NT2/D1 (cell line): ENCODE measurements at places on chromosomes 1 and 21.

DNA sequence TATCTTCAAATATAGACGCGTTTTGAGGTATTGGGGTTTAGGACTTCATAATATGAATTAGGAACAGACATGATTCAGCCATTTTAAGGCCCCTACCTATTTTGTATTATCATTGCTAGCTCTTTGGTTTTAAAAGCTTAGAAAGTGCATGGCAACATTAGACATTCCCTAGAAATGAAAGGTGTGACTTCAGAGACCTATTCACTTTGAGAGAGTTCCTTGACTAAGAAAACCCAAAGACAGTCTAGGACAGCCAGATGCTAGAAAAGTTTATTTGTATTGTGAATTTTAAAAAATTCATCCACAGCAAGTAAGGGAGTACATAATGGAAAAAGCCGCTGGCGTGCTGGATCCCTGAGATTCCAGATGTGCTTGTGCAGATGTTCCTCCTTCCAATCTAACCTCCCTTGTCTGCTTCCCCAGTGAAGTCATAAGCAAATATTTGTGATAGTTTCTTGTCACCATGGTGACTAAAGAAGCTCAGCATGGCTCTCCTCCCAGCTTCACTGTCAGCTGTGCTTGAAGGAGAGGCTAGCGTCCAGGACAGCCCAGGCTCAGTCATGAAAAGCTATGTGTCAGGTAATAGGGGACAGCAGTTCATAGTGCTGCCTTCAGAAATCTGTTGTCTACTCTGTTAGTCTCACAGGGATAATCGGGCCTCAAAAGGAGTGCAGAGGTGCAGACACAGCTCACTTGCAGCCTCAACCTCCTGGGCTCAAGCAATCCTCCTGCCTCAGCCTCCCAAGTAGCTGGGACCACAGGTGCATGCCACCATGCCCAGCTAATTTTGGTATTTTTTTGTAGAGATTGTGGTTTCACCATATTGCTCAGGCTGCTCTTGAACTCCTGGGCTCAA is 34.8 kb downstream of the KPNA6 start:
- DNase-seq = no peak

DNA sequence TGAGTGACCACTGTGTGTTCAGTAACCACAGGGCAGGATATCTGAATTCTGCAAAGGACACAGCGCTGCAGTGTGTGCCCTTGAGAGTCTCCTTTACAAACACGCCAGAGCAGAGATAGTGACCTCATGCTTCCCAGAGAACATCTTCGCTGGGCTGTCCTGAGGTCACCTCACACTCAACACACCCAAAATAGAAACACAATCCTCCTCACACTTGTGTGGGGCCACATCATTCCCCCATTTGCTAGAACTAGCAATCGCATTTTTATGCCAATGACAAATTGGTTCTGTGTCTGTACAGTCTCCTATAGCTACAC is 140.1 kb upstream of the NRIP1 start:
- no peak for DNase-seq

DNA sequence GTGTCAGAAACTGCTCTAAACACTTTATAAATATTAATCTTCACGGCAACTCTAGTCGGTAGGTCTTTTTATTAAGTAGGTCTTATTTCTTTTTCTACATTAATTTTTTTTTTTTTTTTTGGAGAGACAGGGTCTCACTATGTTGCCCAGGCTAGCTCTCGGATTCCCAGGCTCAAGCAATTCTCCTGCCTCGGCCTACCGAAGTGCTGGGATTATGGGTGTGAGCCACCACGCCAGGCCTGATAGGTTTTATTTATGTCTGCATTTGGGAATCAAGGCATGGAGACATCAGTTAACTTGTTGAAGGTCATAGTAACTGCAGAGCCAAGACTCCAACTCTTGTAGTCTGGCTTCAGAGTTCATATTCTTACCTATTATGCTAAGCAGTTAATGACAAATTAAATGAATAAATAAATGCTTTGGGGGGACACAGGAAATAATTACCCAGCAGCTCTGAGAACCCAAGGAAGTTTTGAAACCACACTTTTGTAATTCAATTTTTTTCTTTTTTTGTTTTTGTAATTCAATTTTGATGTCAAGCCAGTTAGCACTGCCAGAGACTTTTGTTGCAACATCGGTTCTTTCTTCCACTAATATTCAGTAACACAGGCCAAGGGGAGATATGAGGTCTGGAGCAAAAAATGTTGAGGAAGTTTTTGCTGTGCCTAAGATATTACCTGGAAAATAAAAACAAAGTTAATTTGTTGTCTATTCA is 9.4 kb upstream of the UAP1 start:
- no peak for DNase-seq

DNA sequence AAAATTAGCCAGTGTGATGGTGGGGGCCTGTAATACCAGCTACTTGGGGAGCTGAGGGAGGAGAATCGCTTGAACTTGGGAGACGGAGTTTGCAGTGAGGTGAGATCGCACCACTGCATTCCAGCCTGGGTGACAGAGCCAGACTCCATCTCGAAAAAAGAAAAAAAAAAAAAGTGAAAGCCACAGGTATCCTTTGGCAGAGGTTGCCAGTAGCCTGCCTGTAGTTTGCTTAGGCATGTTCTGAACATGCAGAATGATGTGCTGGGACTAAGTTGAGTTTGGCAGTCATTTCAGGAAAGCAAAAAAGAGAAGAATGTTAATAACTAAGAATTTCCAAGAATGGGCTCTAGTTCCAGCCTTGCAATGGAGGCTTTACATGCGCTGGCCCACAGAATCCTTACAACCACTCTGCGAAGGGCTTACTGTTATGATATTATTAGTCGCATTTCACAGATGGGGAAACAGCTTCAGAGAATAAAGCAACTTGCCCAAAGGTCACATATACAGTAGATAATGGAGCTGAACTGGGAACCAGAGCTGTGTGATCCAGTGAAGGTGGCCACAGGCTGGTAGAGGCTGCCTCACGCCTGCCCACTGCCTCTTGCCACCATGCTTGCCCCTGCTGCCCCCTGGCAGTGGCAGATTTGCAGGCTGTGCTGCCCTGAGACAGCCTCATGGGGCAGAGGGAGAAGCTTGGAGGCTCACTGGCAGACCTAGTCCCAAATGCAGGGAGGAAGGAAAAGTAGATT is 66.5 kb upstream of the LYST start:
- no peak for DNase-seq

GRCh38 chr1:44354268-44354839 is 703 bp downstream of the ERI3 start:
- no peak for DNase-seq

- DNase-seq = no peak
These were observed 15.9 kb upstream of the SLC19A1 start for GRCh38 chr21:45558044-45558721.

GRCh38 chr1:8423692-8424538 is 106.0 kb downstream of the SLC45A1 start:
- DNase-seq = no peak

DNA sequence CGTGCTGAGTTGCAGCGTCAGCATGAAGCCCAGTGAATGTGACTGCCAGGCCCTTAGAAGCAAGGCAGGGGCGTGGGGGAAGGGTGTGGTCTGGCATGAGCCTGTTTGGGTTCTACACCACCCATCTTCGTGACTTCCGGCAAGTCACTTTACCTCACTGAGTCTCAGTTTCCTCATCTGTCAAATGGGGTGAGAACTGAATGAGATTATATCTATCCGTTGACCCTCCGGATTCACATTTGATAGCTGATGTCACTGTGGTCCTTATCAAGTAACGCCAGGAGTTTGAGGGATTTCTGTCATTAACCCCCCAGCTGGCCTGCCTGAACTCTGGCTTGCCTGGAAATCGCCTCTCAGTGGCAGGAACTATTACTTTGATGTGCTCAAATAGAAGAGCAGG is 15.6 kb downstream of the MRPL37 start:
- DNase-seq = no peak

GRCh38 chr1:28010969-28011368 is 51.2 kb downstream of the XKR8 start:
- no peak for DNase-seq

GRCh38 chr1:89855413-89856123 is 34.7 kb downstream of the LRRC8D start:
- DNase-seq = no peak

GRCh38 chr1:222061711-222062359 is 319.9 kb upstream of the DUSP10 start:
- DNase-seq = no peak

DNA sequence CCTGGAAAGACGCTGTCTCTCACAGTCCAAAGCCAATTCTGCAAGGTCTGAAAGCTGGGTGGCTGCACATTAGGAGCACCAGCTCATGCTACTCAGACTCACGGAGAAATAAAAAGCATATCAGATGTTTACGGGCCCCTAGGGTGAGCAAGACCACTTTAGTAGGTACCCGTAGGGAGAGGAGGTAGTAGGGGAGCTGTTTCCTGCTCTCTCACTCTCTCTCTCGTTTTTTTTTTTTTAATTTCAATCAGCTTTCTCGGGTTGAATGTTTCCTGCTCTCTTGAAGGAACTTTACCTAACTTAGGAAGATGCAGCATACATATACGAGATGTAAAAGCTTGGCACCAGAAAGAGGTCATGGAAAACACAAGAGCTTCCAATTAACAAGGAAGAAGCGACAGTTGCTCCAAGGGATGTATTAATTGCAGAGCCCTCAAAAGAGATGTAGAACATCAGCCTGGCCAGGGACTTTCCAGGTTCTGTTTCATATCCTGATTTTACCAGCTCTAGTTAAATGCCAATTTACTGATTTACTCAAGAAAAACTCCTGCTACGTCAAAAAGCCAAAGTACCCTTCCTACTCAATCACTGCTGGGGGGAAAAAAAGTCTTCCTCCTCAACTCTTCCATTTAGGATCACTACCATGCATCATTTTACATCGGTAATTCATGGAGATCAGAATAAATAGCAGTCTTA is 3.1 kb downstream of the LORICRIN start:
- no peak for DNase-seq

- DNase-seq = no peak
These were observed 3.5 kb downstream of the A3GALT2 start for GRCh38 chr1:33317354-33317753.

DNA sequence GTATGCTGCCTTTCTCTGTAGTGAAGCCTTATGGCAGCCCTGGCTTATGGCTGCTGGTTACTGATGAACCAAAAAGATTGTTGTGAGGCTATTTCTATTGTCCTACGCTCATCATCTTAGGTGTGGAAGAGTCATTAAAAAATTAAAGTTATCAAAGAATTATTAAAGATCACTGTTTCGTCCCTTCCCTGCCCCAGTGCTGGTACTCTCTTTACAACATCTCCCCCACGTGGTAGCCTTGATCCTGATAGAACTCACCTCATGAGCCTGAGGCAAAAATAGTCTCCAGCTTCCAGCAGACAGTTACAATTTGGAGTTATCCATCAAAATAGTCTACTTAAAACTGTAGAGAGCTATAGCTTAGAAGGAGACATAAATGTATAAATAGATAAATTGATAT is 201.5 kb downstream of the S1PR1 start:
- DNase-seq = no peak

- DNase-seq = no peak
These were observed 12.1 kb downstream of the BSND start for GRCh38 chr1:55010887-55011217.

DNA sequence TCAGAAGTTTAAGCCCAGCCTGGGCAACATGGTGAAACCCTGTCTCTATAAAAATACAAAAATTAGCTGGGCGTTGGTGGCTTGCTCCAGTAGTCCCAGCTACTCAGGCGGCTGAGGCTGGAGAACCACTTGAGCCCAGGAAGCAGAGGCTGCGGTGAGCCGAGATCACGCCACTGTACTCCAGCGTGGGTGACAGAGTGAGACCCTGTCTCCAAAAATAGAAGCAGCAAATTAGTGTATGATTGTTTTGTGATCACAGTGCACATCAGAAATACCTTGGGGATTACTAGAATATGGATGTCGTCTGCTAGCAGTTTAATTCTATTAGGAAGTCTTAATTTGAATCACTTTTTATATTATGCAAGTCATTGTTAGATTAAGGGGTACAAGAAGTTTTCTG is 59.0 kb downstream of the ZBTB17 start:
- no peak for DNase-seq

GRCh38 chr1:158716335-158716734 is 4.2 kb downstream of the OR6K3 start:
- DNase-seq = no peak

DNA sequence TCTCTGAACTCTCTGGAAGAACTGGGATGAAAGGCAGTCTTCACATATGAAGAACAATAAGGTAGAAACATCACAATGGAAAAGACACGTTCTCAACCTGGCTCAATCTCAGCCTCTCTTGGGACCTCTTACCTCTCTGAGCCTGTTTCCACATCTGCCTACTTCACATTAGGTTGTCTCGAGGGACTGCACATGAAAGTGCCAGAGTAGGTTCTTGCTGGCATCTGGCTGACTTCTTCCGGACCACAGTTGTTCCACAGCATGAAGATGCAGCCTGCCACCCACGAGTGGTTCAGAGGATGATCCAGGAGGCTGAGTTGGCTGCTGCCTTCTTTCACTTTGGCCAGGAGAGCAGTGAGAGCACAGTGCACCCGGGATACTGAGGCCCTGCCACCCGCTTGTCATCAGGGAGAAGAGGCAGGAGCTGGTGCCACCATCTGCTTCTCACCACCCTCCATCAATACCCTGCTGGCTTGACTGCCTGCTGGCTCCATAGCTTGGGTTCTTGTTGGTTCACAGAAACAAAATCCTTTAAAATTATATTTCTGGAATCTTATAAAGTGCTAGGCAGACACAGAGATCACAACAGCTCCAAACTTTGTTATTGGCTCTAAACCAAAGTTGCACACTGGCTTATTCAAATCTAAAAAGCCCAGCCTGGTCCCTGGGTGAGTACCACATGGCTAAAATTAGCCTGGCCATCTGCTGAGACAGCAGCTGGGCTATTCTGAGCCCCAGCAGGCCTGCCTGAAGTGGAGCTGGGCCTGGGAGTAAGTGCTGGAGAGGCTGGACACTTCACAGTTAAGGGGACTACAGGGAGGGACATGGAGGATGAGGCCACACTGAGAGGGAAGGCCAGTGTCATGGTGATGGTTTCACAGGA is 46.9 kb upstream of the LIN9 start:
- DNase-seq = no peak

- DNase-seq = no peak
These were observed 672.9 kb upstream of the PTBP2 start for GRCh38 chr1:96048572-96049212.

DNA sequence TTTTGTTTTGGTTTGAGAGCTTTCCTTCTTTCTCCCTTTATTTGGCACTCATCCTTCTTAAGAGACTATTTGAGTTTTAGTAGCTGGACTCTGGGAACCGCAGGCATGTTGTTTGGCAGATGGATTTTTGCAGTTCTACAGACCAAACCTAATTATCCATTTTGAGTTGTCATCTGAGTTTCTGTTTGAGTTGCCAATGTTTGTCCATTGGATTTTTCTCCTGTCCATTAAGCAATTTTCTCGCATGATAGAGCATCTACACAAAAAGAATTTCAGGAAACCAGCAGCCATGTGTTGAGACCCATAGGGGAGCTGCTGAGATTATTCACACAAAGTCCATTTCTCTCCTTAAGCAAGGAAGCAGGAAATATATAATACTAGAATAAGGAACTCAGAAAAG is 17.2 kb upstream of the CXADR start:
- no peak for DNase-seq
